GM12892 (cell line): ENCODE measurements at places on chromosomes 12 and 14.
A peak's percentile ranks its signal among the peaks of the same experiment; 100 is the strongest.

- no peak for DNase-seq
Observed at GRCh38 chr12:52817003-52817698, 3.2 kb upstream of the KRT4 start.

GRCh38 chr12:113416091-113416754, 6.0 kb upstream of the SDSL start:
- DNase-seq = no peak

- no peak for DNase-seq
Observed at GRCh38 chr12:87814625-87815024, 214.6 kb downstream of the C12orf50 start.

DNA sequence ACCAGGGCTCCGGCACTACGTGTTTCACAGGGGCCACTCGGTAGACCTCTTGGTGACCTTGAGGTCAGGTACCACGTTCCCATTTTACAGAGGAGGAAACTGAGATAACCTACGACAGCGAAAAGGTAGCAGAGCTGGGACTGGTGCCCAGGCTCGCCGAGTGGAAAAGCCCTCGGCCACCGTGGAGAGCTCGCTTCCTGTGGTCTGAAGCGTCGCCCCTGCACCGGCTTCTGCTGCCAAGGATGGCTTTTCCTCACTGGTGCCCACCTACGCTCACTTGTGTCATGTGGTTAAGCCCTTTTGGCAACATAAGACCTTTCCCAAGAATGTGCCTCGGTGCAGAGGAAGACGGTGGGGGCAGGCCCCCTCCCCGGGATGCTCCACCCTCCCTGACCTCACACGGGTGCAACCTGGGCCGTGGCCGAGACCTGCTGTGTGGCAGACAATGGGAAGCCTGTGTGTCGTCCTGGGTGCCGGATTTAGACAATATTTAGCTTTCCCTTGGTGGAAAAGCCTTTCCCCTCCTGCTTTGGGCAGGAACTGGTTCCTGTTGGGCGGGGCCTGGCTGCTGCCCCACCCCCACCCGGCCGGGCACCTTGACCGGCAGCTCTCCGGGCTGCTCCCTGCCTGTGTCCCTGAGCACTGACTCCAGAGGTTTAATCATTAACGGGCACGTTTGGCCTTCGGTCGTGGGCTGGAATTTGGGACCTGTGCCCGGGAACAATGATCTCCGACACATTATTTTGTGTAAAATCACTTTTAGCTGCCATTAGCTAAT, 32.4 kb upstream of the PPP1R13B start:
- no peak for DNase-seq

DNA sequence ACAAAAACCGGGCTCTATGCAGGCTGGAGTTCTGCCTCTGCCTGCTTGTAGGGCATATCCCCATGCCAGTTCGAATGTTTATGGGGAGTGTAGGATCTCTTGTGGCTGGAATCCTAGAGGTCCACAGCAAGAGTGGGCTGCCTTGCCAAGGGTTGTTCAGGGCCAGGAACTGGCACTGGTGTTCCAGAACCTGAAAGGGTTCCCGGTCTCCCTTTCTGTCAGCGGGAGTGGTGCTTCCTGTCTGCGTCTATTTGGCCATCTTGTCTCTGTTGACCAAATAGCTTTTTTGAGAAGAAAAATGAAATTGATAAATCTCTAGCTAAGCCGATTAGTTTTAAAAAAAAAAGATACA, 17.8 kb downstream of the OLR1 start:
- no peak for DNase-seq

DNA sequence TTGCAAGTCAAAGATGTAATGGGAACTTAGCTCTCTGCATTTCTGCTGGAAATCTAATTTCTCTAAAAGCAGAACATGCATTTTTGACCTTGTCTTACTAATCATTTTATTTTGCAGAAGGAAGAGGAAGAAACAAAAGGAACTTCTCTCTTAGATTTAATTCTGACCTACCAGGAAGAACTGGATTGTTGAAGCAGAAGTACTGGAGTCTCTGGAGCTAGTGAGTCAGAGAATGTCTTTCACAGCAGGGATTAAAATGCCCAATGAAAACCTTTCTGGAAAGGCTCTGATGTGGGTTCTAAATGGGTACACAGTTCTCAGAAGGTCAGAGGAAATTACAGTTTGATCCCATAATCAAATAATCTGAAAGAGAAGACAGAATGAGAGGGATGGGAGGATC, 70.8 kb upstream of the GNG2 start:
- no peak for DNase-seq

GRCh38 chr12:74722709-74723108, 185.1 kb downstream of the ATXN7L3B start:
- no peak for DNase-seq

- no peak for DNase-seq
Observed at GRCh38 chr12:26523708-26524150, 309.3 kb downstream of the ITPR2 start.

DNA sequence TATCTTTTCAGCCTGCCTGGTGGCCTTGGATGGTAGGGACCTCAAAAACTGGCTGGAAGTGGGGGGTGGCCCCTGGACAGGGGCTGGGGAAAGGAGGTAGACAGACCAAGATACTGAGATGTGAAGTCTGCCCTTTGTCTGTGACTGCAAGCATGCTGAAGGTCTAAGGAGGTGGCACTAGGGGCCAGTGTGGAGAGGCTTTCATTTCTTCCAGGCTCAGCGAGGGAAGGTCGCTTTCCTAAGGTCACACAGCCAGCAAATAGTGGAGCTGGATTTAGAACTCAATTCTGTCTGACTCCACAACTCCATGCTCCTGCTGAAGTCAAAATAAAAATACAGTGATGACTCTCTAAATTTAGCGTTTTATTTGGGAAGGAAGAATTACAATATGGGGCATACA, 11.3 kb upstream of the PLBD2 start:
- DNase-seq = no peak

GRCh38 chr12:49567611-49568441, at the start of gene MCRS1:
Gene MCRS1, minus strand, starts transcription at chr12:49568142. Its CDS starts 1,411 bp downstream, at chr12:49566731.
- peak; percentile 95 for DNase-seq

GRCh38 chr12:116277467-116278278, at the start of gene MED13L:
Gene MED13L, minus strand, starts transcription at chr12:116277693. Its CDS starts 562 bp downstream, at chr12:116277131.
- peak; percentile 89 for DNase-seq

DNA sequence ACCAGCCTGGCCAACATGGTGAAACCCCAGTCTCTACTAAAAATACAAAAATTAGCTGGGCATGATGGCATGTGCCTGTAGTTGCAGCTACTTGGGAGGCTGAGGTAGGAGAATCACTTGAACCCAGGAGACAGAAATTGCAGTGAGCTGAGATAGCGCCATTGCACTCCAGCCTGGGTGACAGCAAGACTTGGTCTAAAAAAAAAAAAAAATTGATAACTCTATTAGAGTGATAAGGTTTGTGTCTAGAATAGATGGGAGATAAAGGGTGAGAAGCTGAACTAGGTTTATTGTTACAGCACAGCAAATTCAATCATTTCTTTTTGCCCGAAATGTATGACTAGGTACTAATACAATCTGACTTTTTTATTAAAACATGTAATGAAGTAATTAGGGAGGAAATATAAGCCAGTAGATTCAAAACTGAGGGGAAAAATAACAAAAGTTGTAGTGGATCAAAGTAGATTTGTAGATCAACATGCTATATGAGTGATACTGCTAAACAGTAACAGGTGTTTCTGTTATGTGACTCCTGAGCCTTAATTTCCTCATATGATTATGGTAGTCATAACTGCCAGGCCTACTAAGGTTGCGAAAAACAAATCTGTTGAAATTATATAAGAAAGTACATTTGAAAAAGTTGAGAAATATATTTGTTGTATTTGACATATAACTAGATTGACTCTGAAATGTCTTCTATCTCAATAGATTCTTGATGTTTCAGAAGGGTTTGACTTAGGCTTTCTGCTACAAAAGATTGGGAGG, 83.6 kb downstream of the WNK1 start:
- DNase-seq = no peak

- no peak for DNase-seq
Observed at GRCh38 chr12:32545413-32545980, 133.6 kb upstream of the DNM1L start.

GRCh38 chr12:88895634-88896033, 315.4 kb upstream of the KITLG start:
- no peak for DNase-seq

DNA sequence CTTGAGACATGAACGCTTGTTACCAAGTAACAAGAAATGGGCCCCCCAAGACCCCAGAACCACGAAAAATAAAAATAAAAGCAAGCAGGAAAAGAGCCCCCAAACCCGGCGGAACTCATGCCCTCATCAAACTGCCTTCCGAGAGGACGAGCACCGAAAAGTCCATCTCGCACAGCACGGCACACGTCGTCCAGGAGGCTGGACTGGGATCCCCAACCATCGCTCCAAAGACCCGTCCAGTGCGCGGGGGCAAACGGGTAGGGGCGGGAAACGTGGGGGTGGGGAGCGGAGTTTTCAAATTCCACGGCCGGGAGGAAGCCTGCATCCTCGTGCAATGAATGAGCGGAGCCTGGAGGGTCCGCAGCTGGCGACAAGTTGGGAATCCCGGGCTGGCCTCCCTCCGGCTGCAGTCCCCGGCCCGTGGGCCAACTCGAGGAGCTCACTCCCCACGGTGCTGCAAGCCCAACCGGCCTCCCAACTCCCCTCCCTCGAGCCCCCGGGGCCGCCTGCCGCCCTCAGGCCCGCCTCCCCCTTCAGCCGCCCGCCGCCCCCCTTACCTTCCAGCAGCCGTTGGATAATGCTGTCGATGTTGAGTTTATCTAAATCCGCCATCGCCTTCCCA, 484 bp downstream of the PPP1CC start:
- DNase-seq = no peak

GRCh38 chr12:85630851-85631250, 205.4 kb downstream of the RASSF9 start:
- DNase-seq = no peak

DNA sequence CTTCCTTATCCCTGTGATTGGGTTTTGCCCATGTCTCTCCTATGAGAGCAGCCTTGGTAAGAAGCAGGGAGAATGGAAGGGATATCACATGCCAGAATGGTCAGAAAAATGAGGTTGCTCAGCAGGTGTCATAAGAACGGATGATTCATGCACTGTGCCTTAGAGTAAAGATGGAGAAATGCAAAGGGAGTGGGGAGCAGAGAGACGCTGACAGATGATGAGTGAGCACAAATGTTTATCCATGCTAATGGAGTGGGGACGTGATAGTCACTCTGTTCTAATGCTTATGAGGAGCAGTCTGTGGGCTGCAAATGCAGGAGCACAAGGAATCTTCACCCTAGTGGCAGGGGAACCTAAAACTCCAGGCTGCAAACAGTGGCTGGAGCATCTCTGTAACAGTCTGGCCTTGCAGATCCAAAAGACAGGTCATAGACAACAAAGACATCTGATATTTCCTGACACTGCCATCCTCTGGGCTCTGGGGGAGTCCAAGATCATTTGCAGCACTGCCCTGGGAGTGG, 243.2 kb downstream of the CACNA1C start:
- no peak for DNase-seq

- DNase-seq = no peak
Observed at GRCh38 chr12:119338593-119339363, 4.2 kb downstream of the CCDC60 start.

GRCh38 chr14:71647086-71647784, 285.0 kb upstream of the RGS6 start:
- DNase-seq = no peak

DNA sequence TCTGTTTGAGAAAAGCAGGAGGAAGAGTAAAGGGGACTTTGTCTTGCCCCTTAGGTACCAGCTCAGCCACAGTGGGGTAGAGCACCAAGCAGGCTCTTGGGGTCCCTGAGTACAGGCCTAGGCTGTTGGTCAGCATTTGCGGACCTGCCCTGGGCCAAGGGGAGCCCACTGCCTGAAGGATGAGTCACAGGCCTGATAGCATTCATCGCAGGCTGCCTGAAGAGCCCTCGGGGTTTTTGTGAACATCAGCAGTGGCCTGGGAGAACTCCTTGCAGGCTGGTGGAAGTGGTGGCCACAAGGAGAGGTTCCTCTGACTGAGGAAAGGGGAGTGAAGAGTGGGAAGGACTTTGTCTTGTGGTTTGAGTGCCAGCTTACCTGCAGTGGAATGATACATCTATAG, 25.0 kb upstream of the P2RX7 start:
- DNase-seq = no peak

- no peak for DNase-seq
Observed at GRCh38 chr14:63647696-63648410, 6.2 kb upstream of the WDR89 start.

GRCh38 chr12:86660488-86661147, 404.4 kb upstream of the MGAT4C start:
- no peak for DNase-seq

DNA sequence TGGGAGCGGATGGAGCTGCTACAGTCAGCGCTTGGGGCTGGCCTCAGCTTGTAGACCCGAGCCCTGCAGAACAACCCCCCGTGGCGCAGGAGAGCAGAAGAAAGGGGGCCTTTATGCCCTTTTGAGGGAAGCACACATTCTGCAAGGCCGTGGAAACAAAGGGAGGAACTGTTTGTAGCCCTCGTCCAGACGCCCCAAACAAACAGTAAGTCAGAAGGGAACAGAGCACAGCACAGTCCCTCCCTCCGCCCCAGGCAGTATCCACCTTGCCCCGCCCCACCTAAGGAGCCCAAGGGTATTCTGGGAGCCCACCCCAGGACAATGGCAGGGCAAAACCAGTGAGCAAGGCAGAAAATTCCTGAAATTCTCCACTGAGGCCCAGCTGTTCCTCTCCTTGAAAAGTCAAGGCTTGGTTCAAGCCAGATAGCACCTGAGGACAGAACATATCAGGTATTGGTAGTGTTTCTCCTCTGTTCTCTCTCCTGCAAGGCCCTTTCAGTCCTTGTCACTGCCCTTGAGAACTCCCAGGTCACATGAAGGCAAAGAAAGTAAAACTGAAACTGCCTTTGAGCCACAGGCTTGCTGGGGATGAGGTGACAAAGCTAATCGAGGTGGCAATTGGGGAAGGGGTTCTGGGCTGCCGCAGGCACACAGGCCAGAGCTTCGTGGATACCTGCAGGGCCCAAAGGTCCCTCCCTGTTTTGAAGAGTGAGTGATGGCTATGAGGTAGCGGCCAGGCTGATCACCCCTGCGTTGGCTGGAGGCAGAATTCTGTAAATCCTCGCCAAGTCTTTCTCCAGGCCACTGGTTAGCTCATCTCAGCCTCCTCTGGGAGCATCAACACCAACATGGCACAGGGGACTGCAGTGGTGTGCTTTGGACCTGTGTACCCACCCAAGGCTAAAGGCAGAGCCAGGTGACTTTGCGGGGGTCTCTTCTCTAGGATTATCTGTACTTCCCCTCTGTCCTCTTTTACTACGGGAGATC, 499 bp downstream of the DGLUCY start:
- peak; percentile 69 for DNase-seq

- no peak for DNase-seq
Observed at GRCh38 chr12:10339053-10339840, 31.6 kb downstream of the KLRD1 start.

DNA sequence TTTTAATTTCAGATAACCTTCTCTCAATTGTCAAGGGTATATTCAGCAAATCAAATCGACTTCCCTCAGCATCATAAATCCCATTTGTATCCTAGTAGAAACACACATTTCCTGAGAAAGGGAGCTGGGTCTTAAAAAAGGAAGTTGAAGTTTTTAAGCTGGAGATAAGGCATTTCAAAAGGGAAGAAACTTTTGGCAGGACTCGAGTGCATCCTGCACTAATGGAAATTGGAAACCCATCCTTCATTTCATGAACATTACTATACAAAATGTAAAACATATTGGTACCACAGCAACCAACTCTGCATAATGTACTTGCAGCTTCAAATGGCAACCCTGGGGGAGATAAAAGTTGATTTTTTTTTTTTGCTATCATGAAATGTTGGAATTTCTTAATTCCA, 23.7 kb upstream of the TMCC3 start:
- no peak for DNase-seq

GRCh38 chr12:114916541-114916940, 232.6 kb upstream of the TBX3 start:
- no peak for DNase-seq
